Cardiac septum (tissue), 1 donor: ENCODE measurements at places on chromosomes 7 and 10.

DNA sequence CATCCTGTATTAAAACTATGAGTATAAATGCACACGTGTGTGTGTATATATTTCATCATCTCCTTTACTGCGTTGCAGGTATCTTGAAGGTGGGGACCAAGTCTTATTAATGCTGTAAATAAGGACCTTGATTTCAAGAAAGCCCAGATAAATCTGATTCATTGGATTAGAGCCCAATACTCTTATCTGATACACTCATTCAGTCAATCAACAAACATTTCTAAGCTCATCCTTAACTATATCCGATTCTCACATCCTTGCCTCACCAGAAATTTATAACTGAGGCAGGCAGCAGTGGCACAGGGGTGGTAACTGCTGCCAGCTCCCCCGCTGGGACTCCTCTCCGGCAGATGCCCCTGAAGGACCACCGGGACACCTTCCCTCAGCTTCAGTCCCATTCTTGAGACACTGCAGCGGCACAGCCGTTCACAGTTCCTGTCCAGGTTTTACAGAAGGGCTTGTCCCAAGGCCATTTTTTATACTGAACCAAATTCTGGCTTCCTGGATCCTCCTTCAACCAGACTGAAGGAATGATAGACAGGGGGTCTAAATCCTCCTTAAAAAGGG is 54.0 kb downstream of the BRI3 start:
- peak; percentile 60 for DNase-seq

DNA sequence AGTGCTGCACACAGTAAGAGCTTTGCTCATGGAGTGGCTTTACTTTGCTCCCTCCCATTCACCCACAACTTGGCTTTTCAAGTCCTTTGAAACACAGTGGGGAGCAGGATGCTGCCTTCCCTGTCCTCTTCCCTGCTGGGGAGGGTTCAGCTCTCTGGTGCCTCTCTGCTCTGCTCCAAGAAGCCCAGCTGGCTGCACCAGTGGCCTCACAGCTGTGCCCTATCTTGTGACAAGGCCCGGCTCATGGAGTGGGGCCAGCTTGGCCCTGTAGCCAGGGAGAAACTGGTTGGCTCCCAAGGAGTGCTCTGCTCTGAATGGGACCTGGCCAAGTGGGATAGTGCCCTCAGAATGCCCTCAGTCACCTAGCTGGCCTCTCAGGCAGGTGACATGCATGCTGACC is 212.3 kb upstream of the ZMIZ1 start:
- DNase-seq: peak; percentile 76

- DNase-seq: no peak
Observed at GRCh38 chr7:122588621-122589020, 110.3 kb downstream of the RNF133 start.

GRCh38 chr7:99008921-99009530 is 130.7 kb downstream of the TRRAP start:
- DNase-seq: no peak

- DNase-seq: no peak
Observed at GRCh38 chr7:42227541-42227935, 9.5 kb downstream of the GLI3 start.

DNA sequence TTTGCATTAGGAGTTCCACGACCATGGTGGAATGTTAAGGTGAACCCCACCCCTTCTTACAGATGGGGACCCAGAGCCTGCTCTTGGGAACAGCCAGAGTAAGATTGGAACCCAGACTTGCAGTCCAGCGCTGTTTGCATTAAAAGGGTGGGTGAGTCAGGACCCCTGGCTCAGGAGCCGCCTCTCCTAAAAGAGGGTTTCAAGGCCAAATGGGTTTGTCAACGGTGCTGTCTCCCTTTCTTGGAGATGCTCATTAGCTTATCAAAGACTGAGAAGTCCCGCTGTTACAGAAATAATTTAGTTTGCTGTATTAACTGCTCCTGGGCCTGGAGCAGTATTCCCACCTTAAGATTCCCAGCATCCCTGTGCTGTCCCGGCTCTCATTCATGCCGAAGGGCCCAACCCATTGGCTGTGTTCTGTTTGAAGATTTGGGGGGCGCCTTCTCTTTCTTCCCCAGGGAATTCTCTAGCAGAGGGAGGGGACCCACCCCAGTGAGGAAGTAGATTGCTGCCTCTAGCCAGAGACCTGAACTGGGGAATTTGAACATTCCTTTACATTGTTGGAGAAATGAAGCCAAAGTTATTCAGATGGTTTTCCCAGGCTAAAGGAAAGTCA is 1.8 kb downstream of the MARVELD1 start:
- peak; percentile 6 for DNase-seq

GRCh38 chr7:110224643-110225042 is 866.3 kb upstream of the LRRN3 start:
- no peak for DNase-seq

DNA sequence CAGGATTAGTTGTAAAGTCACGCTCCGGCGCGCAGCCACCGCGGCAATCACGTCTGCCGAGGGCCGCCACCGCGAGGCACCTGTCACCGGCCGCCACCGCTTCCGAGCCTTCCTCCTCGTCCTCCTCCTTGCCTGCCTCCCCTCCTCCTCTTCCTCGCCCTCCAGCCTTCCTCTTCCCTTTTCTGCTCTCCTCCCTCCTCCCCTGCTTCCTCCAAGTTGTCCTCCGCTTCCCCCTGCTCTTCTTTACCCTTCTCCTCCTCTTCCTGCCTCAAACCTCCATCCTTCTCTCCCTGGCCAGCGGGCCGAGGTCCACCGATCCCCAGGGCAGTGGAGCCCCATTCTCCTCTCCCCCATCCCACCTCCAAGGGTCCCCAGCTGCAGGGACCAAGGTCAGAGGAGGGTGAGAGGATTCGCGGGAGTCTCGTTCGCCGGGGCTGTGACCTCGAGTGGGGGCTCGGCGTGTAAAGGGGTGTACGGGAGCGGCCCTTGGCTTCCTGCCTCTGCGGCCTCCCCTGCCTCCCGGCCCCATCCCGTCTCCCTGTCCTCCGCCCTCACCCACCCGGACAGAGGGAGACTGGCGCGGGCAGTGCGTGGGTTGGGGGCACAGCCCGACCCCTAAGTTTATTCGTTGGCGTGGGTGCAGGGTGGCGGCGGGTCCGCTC is 89.5 kb upstream of the PAX2 start:
- no peak for DNase-seq

DNA sequence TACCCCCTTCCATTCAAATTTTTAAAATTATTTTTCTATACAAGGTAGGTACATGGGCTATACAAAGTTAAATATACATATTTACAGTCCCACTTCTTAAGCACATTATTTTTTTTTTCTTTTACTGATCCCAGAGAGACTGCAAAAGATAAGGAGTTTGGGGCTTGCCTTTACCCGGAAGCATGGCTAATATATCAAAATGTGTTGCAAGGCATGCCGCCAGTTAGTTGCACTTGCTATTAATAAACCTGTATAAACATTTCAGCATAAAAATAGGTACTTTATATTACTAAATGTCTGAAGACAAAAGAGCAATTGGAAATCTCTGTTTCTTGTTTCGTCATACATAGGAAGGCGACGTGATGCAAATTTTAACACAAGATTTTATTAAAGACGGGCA is 21.5 kb upstream of the PDLIM1 start:
- no peak for DNase-seq

- no peak for DNase-seq
Observed at GRCh38 chr7:50688226-50688590, 94.5 kb downstream of the GRB10 start.

DNA sequence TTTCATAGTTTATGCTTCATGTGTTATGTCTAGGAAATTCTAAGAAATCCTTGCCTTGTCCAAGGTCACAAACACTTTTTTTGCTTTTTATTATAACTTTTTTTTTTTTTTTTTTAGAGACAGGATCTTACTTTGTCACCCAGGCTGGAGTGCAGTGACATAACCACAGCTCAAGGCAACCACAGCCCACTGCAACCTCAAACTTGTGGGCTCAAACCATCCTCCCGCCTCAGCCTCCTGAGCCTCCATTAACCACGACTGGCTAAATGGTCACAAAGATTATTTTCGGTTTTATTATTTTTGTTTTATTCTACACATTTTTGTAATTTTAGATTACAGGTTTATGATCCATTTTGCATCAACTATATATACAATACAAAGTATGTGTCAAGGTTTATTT is 7.1 kb upstream of the FAM204A start:
- no peak for DNase-seq

- no peak for DNase-seq
Observed at GRCh38 chr10:90985321-90985933, 64.5 kb upstream of the ANKRD1 start.

DNA sequence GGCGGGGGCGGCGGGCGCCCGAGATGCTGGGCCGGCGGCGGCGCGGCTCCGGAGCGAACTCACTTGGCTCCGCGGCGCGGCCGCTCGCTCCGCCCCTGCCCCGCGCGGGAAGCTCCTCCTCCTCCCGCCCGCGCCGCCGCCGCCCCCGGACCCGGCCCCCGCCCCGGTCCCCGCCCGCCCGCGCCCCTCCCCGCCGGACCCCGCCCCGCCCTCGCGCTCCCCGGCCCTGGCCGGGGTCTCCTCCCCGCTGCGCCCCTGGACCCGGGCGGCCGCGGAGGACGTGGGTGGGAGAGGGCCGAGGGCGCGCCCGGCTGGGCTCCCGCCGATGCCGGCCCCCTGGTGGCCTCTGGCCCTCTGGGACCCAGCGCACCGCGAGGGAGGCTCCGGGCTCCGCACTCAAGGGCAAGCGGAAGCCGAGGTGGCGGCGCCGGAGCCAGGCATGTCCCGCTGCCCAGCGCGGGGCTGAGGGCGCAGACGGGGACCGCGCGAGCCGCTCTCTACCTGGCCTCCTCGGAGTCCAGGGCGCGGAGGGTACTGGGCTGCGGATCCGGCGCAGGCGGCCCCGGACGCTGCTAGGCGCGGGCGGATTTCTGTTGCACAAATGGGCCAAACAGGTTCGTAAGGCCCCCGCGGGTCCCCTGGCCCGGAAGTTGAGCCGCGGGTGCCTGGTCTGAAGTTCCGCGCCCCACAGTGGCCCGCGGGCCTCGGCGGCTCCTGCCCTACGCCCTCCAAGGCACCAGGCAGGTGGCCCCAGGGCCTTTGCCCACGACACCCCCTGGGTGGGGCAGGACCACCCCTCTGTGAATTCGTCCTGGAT is at the start of gene TCERG1L:
Gene TCERG1L, minus strand, starts transcription at position 61 of the 817 bp plus-strand sequence. CDS start 86 bp downstream, outside the sequence.
- DNase-seq: no peak

DNA sequence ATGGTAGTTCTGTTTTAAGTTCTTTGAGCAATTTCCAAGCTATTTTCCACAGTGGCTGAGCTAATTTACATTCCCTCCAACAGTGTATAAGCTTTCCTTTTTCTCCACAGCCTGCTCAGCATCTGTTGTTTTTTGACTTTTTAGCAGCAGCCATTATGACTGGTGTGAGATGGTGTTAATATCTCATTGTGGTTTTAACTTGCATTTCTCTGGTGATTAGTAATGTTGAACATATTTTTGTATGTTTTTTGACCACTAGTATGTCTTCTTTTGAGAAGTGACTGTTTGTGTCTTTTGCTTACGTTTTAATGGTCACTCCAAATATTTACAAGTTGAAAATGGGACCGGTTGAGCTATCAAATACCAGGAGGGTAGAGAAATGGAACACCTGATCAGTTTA is 20.4 kb downstream of the GNG11 start:
- no peak for DNase-seq

GRCh38 chr7:70215491-70215890 is 617.2 kb downstream of the AUTS2 start:
- no peak for DNase-seq

DNA sequence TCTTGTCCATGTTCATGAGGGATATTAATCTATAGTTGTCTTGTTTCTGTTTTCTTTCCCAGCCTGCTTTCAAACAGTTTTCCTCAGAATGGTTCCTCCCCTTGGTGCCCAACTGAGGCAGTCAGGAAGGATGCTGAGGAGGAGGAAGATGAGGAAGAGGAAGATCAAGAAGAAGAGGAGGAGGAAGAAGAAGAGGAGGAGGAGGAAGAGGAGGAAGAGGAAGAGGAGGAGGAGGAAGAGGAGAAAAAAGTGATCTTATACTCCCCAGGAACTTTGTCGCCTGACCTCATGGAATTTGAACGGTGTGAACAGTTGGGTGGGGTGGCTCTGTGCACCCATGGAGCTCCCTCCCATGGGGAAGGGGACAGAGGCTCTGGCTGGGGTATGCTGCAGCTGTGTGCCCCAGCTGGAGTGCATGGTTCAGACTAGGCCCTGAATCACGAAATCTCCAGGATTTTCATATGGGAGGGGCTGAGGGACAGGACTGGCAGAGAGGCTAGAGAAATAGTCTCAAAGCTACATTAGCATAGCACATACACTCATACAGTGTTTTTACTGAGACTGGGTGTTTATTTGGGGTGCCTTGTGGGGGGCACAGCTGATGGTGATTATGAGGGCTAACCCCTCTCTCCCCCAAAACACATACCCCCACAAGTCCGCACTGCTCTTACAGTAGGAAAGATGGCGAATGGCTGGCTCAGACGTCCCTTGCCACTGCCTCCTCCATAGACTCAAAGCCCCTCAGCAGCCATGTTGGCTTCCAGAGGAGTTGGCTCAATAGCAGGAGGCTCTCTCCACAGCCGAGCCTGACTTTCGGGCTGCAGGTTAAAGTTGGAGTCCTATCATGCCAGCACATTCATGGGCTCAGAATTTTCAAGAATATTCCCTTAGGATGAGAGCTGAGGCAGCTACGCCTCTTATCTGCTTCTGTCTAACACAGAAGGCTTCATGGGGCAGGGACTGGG is 11.9 kb downstream of the STRA8 start:
- DNase-seq: no peak

DNA sequence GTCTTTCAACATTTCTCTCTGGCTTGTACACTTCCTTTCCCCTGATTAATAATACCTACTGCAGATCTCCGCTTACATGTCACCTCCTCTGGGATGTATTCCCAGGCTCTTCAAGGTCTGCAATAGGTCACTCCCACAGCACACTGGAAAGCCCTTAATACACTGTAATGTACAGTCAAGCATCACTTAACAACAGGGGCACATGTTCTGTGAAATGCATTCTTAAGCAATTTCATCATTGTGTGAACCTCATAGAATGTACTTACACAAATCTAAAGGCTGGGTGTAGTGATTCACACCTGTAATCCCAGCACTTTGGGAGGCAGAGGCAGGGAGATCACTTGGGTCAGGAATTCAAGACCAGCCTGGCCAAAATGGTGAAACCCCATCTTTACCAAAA is 1.9 kb downstream of the COX15 start:
- no peak for DNase-seq

DNA sequence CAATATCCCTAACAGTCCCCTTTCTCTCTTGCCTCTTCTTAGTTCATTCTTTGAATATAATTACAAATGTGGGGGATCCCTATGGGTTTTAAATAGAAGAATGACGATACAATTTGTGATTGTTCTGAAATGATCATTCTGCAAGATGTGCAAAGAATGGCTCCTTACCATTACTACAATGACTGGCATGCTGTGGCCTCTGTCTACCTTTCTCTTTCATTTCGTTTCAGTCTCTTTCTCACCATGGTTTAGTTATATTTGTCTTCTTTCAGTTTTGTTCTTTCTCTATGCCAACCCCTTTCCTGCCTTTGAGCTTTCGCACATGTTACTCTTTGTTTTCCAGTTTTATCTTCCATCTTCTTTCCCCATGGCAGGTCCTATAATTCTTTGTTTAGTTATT is 176.5 kb downstream of the SUGCT start:
- DNase-seq: no peak

DNA sequence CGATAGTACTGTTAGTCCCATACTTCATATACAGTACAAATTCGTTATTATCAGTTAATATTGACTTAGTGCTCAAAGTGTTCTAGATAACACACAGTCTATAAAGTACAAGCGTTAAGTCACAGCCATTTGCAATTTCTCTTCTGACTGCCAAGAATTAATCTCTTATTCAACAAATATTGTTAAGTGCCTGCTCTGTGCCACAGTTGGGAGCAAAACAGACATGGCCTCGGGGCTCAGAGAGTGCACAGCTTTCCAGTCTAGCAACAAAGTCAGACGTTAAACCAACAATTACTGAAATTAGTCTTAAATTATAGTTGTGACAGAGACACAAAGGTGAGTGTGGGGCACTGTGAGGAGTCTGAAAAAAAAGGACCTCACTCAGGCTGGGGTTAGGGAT is 113.0 kb upstream of the DPP6 start:
- no peak for DNase-seq
